Right renal pelvis (tissue), 4 donors: ENCODE measurements at places on chromosomes 16 and 17.
A peak's percentile ranks its signal among the peaks of the same experiment; 100 is the strongest.

GRCh38 chr16:50831751-50832150, 89.9 kb downstream of the CYLD start:
- no peak for DNase-seq

GRCh38 chr16:81586977-81587625, 142.5 kb downstream of the CMIP start:
- DNase-seq: no peak

- DNase-seq: no peak
Measured at GRCh38 chr16:73319737-73320136, 271.8 kb upstream of the ZFHX3 start.

DNA sequence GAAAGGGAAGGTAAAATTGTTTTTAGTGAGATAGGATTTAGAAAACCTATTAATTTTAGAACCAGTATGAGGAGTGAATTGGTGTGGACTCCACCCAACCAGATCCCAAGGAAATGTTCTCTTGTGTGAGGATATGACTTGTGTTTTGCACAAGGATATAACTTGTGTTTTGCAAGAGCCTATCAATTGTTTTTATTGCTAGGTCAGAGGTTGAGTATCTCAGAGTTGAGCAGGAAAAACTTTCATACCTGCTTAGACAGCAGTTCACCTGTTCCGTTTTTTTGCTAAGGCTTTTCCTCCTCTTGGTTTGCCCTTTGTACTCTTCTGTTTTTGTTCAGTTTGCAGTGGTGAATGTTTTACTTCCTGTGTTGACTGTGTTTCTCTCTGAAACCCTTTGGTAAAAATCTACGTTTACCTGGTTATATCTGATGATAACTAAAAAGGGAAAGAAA, 5.1 kb downstream of the NBR1 start:
- DNase-seq: no peak

DNA sequence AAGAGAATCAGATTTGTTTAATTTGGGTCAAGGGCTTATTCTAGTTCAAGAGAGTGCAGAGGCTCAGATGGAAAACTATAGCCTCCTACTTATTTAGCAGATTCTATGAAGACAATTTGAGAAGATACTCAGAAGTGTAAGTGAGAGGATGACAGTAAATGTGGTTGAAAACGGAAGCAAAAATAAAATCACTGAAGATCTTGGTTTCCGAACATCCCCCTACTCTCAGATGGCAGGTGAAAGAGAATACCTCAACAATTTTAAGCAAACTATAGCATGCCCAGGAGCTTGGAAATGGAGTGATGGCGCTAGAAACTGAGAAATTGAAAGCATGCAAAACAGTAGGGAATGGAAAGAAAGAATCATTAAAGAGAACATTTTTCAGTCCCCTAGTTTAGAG, 705.5 kb upstream of the CDH8 start:
- DNase-seq: no peak

- no peak for DNase-seq
Measured at GRCh38 chr17:80996422-80997305, 5.0 kb downstream of the CHMP6 start.

GRCh38 chr16:13926891-13927290, 6.9 kb downstream of the ERCC4 start:
- no peak for DNase-seq

DNA sequence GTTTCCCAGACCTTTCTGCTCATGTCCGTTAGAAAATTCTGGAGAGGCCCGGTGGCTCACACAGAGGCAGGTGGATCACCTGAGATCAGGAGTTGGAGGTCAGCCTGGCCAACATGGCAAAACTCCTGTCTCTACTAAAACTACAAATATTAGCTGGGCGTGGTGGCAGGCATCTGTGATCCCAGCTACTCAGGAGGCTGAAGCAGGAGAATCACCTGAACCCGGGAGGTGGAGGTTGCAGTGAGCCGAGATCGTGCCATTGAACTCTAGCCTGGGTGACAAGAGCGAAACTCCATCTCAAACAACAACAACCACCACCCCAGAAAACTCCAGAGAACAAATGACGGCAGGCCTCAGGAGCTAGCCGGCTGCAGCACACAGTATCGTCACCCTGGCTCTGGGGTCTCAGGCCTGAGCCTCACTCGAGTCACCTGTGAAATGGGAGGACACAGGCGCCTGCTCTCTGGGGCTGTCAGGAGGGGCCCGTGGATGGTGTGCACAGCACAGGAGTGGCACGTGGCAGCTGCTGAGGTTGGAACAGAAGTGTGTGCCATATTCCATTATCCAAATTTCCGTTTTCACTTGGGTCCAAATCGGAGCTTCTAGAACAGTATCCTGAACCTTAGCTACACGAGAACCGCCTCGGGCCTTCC, 3.3 kb upstream of the SLC38A8 start:
- DNase-seq: no peak

DNA sequence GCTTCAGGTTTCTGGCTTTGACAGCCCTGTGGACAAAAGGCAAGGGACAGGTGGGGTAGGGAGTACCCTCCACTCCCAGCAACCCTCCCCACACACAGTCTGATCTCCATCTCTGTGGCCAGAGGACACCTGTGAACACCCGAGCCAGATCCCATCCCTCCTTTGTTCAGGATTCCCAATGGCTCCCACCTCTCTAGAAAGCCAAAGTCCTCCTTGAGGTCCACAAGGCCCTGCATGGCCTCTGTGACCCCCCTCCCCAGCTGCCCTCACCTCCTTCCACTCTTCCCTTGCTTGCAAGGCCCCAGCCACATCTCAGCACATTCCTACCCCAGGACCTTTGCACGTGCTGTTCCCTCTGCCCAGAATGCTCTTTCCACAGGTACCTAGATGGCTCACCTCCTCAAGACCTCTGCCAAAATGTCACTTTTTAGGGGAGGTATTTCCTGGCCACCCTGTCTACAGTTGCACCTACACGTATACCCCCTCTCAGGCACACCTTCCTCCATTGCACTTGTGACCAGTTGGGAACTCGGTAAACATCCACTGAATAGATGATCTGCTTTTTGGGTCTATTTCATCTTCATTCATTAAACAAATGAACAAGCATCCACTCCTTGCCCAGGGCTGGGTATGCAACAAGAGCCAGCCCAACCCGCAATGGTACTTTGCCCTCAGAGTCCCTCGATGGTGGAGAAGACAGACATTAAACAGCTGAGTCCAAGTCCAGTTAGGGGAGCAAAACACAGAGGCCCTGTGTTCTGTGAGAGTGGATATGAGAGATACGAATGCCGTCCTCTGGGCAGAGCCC, 107.0 kb downstream of the CRLF3 start:
- DNase-seq: no peak

- no peak for DNase-seq
Measured at GRCh38 chr17:61444831-61445230, 7.4 kb upstream of the TBX4 start.

DNA sequence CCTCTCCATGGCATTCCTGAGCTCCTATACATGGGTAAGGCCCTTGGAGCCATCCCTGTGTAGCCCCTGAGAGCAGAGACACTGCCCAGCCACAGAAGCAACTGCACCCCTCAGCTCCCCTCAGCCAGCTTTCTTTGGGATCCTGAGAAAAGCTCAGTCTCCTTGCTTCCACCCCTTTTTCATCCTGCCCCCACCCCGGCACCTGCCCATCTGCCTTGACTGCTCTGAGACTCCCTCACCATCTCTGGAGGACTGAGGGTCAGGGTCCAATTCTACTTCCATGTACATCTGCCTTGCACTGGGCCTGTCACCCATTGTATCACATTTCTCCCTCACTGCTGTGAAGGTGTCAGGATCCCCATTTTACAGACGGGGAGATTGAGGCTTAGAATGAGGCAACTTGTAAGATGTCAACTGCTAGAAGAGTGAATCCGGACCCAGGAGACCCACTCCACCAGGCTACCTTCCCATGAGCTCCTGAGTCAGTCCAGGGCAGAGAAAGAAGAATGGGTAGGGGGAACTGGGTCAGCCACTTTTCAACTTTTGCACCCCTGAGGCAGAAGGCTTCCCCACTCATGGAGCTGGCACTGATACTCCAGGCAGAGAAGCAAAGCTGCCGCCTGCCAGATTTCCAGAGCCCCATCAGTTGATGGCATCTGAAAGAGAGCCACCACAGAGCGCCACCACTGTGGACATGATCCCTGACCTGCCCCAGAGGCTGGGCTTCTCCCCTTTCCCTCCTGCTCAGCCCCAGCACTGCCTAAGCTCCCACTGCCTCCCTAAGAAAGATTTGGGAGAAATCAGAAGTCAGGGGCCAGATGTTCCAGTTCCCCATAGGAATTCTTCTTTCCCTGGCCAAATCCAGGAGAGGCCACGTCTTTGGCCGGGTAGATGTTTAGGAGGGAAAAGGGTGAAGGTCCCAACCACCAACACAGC, 135.4 kb downstream of the TMEM132E start:
- DNase-seq: no peak

- no peak for DNase-seq
Measured at GRCh38 chr17:82630212-82630611, 18.0 kb downstream of the WDR45B start.

GRCh38 chr16:66751053-66751302, 431 bp downstream of the DYNC1LI2 start:
- DNase-seq: no peak

DNA sequence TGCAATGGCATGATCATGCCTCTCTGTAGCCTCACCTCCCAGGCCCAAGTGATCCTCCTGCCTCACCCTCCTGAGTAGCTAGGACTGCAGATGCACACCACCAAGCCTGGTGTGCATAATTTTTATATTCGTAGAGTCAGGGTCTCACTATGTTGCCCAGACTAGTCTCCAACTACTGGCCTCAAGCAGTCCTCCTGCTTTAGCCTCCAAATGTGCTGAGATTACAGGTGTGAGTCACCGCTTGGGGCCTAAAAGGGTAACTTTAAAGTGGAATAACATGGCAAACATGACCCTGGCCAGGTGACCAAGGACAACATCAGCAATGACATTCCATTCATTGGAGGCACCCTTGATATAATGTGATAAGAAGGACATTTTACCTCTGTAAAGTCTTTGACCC, 26.1 kb downstream of the HSBP1 start:
- no peak for DNase-seq

DNA sequence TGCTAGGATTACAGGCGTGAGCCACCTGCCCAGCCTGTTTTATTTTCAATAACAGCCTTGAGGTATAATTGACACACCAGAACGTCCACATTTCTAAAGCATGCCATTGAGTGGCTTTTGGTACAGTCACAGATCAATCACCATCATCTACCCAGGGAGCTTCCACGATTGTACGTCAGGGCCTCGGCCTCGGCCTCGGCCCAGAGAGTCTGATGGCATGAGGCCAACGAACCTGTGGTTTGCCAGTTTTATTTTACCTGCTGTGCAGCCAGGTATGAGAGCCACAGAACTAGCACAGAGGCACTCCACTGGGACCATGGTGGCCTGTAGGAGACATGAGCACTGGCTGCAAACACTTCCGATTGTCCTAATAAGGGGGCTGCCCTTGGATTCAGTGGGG, 8.3 kb downstream of the UBALD1 start:
- no peak for DNase-seq

- DNase-seq: no peak
Measured at GRCh38 chr17:45320931-45321461, 4.2 kb upstream of the MAP3K14 start.

- peak; percentile 1 for DNase-seq
Measured at GRCh38 chr16:35391328-35391727, 1931.9 kb downstream of the TP53TG3F start.

DNA sequence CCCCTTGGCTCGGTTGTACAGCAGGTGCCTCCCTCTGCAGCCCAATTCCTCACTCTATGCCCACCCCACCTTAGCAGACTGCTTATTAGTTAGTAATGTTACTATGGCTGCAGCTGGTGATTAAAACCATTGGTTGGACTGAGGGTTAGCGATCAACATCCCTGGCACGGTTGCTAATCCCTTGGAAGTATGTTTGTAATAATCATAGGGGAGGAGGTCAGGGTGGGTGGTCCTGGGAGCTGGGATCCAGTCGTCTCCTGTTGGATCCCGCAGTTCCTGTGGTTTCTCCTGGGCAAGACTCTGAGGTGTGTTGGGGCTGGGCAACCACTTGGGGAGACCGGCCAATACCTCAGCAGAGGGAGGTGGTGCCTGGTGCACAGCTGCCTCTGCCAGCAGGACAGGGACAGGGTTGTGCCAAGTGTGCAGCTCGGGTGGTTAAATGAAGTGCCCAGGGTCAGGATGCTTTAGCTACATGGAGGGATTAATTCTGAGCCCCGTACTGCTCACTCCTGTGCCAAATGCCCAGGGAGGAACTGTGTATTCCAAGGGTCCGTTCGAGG, 38.0 kb downstream of the FZD2 start:
- no peak for DNase-seq

DNA sequence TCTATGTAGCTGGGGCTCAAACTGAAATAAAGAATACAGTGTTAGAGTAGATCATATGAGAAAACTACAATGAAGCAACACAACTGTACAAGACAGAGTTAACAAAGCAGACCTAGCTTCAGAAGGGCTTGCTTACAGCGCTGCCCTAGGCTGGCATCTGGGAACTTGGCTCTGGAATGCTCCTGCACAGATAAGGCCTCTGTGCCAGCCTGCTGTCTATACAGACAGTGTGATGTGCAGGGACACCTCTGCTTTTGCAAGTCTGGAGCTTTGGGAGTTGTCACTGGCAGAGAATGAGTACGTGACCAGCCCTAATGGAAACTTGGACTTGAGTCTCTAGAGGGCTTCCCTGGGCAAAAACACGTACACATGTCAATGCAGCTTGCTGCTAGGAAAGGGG, 32.1 kb upstream of the SLC38A8 start:
- DNase-seq: no peak

DNA sequence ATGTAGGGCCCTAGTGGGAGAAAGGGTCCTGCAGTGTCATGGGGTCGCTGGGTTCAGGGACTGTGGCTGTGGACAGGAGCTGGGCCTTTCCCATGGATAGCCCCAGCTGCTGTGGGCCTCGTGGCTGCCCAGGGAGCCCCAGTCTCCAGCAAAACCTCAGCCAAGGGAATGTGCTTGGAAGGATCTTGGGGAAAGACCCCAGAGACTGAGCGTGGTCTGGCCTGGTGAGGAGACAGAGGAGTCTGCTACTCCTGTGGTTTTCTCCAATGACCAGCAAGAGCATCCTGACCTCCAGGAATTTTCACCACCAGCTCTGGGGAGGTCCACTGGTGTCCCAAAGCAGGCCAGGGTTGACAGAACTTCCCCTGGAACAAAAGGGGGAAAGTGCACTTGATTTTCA, 42.3 kb downstream of the RNF112 start:
- no peak for DNase-seq

DNA sequence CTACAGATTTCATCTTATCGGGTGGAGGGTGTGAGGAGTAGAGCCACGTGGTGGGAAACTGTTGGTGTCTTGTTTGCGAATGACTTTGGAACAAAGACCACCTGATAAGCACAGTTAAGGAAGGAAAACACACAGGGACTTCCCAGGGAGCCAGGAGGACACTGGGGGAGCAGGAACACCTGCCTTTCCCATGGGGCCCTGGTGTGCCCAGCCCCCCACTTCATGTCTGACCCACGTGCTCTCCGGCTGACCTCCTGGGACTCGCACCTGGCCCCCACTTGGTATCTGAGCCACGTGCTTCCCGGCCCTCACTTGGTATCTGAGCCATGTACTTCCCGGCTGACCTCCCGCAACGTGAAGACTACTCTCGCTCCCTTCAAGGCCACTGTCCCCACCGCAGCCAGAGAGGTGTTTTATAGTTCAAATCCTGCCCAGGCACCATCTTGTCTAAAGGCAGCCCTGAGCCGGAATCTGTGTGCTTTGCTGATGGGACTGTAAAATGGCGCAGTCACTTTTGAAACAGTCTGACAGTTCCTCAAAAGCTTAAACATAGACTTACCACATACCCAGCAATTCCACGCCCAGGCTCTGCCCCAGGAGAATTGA, 5.4 kb upstream of the CSNK1D start:
- DNase-seq: no peak
